Activated CD4-positive, alpha-beta T cell treated with anti-CD3 and anti-CD28 coated beads, Interleukin-2, Interleukin-4, amounts not matched to agents 100 ng/mL and 50 ng/mL, durations not matched to agents 16 hours and 8 hours (primary cell): ENCODE measurements at places on chromosomes 7 and 10.
A peak's percentile ranks its signal among the peaks of the same experiment; 100 is the strongest.

- DNase-seq: no peak
These were observed 326.5 kb upstream of the SEMA3C start for GRCh38 chr7:81245353-81245752.

GRCh38 chr7:116836911-116837310, 25.5 kb upstream of the CAPZA2 start:
- no peak for DNase-seq

GRCh38 chr7:1473864-1474512, 14.7 kb upstream of the MICALL2 start:
- peak; percentile 86 for DNase-seq

DNA sequence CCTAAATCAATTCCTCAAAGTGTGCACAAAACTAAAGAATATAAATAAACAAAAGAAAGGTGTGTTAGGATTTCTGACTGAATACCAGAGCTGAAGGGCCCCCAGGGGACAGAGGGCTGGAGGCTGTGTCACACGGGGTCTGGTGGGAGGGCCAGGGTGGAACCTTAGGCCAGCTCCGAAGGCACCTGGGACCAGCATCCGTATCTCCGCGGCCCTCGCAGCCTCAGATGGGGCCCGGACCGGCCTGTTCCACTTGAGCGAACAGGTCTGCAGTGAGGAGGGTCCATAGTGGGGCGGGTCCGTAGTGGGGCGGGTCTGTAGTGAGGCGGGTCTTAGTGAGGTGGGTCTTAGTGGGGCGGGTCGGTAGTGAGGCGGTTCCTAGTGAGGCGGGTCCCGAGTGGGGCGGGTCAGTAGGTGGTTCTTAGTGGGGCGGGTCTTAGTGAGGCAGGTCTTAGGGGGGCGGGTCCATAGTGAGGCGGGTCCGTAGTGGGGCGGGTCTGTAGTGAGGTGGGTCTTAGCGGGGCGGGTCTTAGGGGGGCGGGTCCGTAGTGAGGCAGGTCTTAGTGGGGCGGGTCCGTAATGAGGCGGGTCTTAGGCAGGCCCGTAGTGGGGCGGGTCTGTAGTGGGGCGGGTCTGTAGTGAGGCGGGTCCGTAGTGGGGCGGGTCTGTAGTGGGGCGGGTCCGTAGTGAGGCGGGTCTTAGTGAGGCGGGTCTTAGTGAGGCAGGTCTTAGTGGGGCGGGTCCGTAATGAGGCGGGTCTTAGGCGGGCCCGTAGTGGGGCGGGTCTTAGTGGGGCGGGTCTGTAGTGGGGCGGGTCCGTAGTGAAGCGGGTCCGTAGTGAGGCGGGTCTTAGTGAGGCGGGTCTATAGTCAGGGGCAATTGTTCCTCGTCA, 15.1 kb downstream of the GPR146 start:
- no peak for DNase-seq

- no peak for DNase-seq
These were observed 284.7 kb downstream of the BICC1 start for GRCh38 chr10:58797356-58797755.

DNA sequence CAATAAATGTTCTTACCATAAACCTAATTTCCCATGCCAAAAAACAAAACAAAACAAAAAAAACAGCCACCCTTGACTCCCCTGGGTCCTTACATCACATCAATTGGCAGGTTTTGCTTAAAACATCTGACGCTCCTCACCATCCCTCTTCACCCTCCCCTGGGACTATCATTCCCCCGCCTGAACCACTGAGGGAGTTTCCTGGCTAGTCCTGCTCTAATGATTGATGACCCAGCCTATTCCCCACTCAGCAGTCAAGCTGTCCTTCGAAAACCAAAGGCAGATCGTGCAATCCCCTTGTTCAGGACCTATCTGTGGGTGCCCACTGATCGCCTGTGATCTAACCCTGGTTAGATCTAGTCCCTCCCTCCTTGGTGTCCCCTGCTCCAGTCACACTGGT, 11.2 kb upstream of the FRMPD2 start:
- no peak for DNase-seq

DNA sequence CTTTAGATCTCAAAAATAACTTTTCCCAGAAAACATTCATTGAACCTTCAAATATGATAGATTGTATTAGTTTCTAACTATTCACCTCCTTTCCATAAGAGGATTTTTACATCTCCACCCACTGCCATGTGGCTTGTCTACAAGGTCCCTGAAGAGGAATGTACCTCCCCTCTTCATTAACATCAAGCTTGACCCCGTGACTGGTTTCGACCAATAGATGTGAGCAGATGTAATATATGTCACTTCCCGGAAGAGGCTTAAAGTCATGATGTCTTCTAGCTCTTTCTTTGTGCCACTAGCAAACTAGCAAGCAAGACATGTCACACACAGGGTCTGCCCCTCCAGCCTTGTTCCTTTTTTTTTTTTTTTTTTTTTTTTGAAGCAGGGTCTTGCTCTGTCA, 6.9 kb downstream of the BAZ1B start:
- DNase-seq: no peak

DNA sequence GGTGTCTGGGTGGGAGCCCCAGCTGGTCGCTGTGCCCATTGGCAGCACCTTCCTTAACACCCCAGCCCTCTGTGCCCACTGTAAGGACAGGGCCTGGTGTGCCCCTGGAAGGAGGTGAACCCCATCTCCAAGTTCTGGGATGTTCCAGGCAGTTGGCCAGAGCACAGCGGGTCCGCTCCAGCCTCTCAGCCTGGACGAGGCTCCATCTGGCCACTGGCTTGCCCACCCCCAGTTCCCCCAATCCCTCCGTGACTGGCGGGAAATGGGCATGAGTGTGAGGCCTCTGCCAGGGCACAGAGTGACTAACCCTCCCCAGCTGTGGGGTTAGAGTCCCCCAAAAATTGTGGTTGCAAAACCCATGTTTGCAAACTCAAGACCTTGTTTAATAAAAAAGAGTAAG, 15.6 kb downstream of the GRIFIN start:
- DNase-seq: no peak

GRCh38 chr10:124545351-124546054, 83.9 kb downstream of the LHPP start:
- DNase-seq: no peak

DNA sequence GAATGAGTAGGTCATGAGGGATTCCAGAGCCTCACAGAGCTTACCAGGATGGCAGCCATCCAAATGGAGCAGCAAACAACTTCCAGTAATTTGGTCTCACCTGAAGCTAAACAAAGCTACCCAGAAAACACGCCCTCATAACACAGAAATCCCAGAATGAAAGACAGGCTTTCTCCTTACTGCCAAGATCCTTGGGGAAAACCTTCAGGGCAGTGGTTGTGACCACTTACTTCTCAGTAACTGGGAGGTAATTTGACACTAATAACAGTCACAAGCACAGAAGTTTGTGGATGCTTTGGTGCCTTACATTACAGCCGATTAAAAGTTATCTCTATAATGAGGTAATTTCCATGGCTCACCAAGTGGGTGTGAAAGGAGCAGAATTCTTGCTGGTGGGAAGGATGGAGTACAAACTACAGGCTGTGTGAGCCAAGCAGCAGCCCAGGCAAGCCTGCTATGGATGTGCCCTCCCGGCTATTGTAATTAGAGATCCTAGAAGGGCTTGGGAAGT, 10.4 kb downstream of the WDR91 start:
- DNase-seq: no peak

- peak; percentile 70 for DNase-seq
These were observed 5.8 kb downstream of the ZNF212 start for GRCh38 chr7:149245244-149245643.

- DNase-seq: no peak
These were observed 979.1 kb upstream of the C7orf33 start for GRCh38 chr7:147611431-147611830.

- no peak for DNase-seq
These were observed 63.1 kb downstream of the PRR15 start for GRCh38 chr7:29626730-29627129.

GRCh38 chr7:77531038-77531437, 6.1 kb upstream of the PTPN12 start:
- DNase-seq: no peak

DNA sequence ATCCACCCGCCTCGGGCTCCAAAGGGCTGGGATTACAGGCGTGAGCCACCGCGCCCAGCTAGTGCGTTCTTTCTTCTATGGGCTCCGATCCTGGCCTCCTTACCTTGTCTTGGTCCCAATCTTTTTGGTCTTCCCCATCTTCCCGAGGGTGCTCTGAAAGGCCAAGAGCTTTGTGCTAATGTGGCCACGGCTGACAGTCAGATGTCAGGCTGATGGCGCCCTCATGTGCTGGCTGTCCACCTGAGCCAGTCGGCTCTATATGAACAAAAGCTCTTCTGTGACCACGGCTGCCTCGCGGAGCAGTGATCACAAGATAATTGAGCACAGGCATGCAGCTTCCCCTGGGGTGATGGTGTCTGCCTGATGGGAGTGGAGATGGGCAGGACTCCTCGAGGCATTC, 11.0 kb upstream of the AHCYL2 start:
- DNase-seq: no peak

DNA sequence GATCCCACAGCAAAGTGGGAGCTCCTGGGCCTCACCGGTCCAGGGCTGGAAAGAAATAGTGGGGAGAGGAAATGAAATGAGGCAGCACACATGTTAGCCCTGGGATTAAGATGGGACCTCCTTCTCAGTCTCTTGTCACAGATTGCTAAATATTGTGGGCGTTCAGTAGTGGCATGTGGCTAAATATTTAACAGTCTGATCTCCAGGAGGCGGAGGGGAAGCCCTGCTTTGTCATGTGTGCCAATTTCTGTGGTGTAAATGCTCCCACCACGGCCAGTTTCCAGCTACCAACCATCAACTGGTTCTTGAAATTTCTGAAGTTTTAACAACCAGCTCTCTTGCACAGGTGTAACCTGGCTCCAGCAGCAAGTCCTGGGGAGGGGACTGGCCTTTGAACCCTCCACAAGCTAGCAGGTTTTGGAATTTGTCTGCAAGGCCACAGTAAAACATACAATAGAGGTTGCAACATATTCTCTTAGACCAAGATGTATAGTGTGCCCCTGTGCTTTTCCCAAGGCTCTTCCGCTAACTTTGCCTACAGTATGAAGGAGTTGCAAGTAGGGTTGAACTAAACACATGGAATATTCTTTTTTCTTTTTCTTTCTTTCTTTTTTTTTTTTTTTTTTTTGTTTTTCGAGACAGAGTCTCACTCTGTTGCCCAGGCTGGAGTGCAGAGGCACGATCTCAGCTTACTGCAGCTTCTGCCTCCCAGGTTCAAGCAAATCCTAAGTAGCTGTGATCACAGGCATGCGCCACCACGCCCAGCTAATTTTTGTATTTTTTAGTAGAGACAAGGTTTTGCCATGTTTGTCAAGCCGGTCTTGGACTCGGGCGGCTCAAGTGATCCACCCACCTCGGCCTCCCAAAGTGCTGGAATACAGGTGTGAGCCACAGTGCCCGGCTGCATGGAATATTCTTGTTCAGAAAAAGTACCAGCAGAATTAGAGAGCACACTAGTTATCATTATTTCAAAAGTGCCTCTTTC, 103.1 kb upstream of the PCBD1 start:
- no peak for DNase-seq

DNA sequence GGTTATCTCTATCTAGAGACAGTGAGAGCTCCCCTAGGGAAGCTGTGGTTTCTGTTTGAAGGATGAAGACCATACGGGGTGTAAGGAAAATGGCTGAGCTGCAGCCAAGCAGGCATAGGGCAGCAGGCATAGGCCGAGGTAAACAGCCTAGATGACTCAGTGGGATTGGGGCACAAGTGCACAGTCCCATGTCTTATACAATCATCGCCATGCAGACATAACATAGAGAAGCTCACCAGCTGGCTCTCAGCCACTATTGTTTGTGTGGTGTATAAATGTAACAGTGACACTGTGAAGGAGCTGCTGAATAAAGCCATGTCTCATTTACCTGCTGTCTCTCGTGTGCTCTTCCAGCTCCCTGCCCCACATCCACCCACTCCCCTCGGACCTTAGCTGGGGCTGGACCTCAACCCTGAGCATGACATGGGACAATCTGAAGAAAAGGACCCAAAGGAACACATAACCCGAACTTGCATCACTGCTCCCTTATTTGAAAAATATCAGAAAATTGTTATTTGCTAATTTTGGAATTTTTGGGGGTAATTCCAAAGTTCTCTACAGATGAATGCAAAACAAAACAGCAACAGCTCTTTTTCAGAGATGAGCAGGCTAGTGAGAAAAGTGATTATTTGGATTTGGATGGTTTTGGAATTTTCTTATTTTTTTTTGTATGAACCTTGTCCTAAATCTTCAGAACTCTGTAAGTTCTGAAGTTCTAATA, 582.7 kb downstream of the REEP3 start:
- no peak for DNase-seq

- peak; percentile 62 for DNase-seq
These were observed 10.9 kb upstream of the CDK6 start for GRCh38 chr7:92847305-92847704.

- no peak for DNase-seq
These were observed 46.2 kb downstream of the NOC3L start for GRCh38 chr10:94316560-94316959.

- no peak for DNase-seq
These were observed 148.8 kb downstream of the PFKFB3 start for GRCh38 chr10:6351495-6351894.

DNA sequence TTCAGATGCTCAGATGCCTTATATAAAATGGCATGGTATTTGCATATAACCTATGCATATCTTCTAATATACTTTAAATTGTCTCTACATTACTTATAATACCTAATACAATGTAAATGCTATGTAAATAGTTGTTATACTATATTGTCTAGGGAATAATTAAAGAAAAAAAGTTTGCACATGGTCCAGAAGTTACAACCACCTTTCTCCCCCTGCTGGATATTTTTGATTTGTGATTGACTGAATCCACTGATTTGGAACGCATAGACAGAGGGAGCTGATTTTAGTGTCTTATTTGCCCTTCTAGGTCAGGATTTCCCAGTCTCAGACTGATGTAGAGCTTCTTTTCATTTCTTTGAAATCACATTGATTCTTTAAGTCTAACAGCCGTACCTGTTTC, 31.8 kb downstream of the MDFIC start:
- DNase-seq: no peak

DNA sequence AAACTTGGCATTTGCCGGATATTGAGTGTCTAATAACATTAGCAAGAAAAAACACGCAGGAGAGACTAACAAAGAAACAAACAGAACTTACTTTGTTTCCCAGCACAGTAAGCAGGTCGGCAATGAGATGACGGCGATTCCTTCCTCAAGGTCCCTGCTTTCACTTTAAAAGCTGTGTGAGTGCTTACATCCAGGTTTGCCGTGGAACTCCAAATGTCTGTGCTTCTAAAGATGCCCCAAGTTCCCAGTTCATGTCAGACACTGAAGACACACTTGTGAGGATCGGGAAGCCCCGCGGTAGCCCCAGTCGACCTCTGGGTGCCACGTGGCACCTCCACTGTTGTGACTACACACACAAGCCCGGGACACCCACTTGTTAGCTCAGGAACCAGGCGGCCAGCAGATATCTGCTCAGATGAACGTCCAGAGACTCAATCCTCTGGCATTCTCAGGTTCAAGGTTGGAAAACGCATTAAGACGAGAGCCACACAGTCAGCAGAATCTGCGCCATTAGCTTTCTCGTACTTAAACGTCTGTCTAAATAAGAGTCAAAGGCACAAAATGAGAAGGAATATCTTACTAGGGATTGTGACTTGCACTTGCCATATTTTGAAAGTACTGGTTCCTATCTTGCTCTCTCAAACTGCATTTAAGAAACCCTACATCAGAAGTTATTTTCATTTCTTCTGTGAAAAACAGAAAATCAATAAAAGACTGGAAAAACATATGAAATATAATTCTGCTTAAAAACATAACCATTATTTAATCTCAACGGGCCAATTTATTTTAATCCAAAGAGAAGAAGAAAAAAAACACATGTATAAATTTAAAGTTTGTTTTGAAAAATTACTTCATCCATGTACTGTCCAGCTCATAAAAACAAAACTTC, 207.6 kb upstream of the KLF14 start:
- DNase-seq: no peak

- no peak for DNase-seq
These were observed 11.3 kb upstream of the SLC25A28 start for GRCh38 chr10:99631496-99631895.
